ENCODE measurements at places on chromosomes 4 and X. TPM values are rescaled to one million over a fixed set of nuclear protein-coding genes. Genes with fewer than 3 reads are reported as not detected.

Gene HPSE
- total RNA-seq: 3.7 TPM

DNA sequence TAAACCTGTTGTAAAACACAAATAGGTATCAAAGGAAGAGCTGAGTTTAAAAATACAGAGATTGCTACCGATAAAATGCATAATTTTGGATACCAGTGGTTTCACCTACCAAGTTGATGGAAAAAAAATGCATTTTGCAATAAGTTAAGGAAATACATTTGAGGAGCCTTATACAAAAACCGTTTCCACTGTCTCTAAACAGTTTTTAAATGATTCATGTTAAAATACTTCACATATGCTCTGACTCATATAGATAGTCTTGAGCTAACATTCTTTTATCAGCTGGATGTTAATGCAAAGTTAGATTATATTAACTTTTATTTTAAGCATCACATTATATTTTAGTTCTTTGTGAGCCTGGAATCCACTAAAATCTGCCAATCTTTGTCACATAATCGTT, 50.6 kb upstream of the ANKRD17 start:
- H3K27ac ChIP-seq: no peak overlapping the region
- H3K4me3 ChIP-seq: no peak overlapping the region
- H3K36me3 ChIP-seq: no peaks in the 10 kb centered on the region

GRCh38 chr4:1210971-1211370, 38.0 kb downstream of the CTBP1 start:
- H3K4me3 ChIP-seq: no peak overlapping the region
- H3K4me1 ChIP-seq: no peaks in the 10 kb centered on the region
- no peak overlapping the region for H3K27ac ChIP-seq
- no peaks in the 10 kb centered on the region for H3K27me3 ChIP-seq

DNA sequence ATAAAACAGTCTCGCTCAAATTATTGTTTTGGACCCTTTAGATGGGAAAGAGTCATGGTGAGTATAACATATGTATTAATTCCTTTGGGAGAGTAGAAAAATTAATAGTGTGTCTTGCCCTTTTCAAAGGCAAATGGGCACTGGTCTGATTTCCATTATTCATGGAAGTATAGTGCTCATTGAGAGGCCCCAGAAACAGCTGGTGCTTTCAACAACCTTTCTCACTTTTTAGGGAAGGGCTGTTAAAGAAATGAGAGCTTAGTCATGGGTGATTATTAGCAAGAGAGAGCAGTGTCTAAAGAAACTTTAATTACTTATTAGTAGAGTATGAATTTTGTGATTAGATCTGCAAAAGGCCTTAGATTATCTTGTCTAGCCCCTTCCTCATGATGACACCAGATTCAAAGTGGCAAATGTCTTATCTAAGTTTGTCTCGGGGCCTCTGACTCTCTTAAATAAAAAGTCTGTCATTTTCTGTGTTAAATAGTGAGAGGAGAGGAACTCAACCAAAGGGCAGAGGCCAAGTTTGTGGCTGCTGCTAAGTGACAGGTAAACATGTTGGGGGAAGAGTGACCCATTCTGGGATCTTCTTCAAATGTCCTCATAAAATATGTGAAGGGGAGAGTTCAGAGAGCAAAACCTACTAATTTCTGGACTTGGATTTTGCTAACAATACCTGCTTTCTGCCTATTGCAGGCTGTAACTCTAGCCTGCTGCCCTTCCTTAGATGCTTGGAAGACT, 110.6 kb downstream of the REPS2 start:
- no peaks in the 10 kb centered on the region for H3K27me3 ChIP-seq
- no peak overlapping the region for H3K4me3 ChIP-seq
- H3K36me3 ChIP-seq: no peaks in the 10 kb centered on the region
- H3K4me1 ChIP-seq: no peaks in the 10 kb centered on the region
- no peak overlapping the region for H3K27ac ChIP-seq
- no peak for DNase-seq

- no peak overlapping the region for H3K4me3 ChIP-seq
- DNase-seq: peak; percentile 54
- H3K27ac ChIP-seq: no peak overlapping the region
- no peaks in the 10 kb centered on the region for H3K36me3 ChIP-seq
- H3K27me3 ChIP-seq: no peaks in the 10 kb centered on the region
- H3K4me1 ChIP-seq: no peaks in the 10 kb centered on the region
These were observed 81.2 kb downstream of the ABLIM2 start for GRCh38 chr4:8077181-8078108.

DNA sequence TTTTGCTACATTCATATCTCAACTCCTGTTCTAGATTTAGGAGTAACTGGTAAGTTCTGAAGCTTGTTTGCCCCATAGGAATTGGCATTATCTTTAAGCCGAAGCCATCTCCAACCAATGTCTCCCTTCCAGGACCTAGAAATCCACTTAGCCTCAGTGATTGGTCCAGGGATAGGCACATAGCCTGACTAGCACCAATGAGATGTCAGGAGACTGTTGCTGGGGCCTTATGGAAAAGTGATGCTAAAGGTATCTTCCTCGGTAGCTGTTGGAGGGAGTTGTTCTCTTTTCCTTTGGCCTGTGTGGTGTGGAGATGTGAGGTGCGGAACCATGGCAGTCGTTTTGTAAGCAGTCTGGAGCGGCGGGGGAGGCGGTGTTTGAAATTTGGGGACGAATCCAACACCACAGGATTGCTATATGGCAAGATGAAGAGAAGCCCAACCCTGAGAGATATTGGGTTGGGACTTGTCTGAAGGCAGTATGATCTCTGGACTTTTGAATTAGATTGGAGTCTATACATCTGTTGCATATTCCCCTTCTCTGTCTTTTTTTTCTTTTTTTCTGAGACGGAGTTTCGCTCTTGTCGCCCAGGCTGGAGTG, 109.8 kb upstream of the ATP6AP2 start:
- DNase-seq: no peak
- no peaks in the 10 kb centered on the region for H3K27me3 ChIP-seq
- no peaks in the 10 kb centered on the region for H3K4me1 ChIP-seq
- H3K4me3 ChIP-seq: no peak overlapping the region
- H3K36me3 ChIP-seq: no peaks in the 10 kb centered on the region

- no peaks in the 10 kb centered on the region for H3K36me3 ChIP-seq
- H3K4me1 ChIP-seq: no peaks in the 10 kb centered on the region
- no peak for DNase-seq
- H3K27ac ChIP-seq: no peak overlapping the region
- H3K4me3 ChIP-seq: no peak overlapping the region
- no peaks in the 10 kb centered on the region for H3K27me3 ChIP-seq
These were observed 4.6 kb upstream of the CDKL2 start for GRCh38 chr4:75634951-75635350.

Gene TCEAL6
- 0.55 TPM for total RNA-seq

Gene NUP62CL
- 0.96 TPM for total RNA-seq

DNA sequence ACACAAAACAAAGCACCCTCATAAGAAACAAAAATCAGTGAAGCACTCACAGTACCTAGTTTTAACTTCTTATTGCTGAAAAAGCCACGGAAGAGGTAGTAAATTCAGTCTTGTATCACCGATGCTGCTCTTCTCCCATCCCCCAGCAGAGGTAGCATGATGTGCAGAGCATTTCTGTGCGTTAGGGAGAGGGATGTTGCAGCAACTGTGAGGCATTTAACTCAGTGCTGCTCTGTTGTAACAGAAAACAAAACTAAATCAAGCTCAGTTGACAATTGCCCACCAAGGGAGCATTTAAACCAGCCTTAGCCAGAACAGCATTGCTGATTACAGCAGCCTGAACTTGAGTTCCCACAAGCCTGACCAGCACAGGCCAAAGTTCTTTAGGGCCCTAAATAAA, 1279.7 kb upstream of the ADGRL3 start:
- H3K27ac ChIP-seq: no peak overlapping the region
- no peaks in the 10 kb centered on the region for H3K27me3 ChIP-seq
- no peak overlapping the region for H3K4me3 ChIP-seq
- no peaks in the 10 kb centered on the region for H3K4me1 ChIP-seq
- H3K36me3 ChIP-seq: no peaks in the 10 kb centered on the region

- H3K4me1 ChIP-seq: peaks cover 6% of the 10 kb centered on the region
These were observed 90.9 kb downstream of the ZNF827 start for GRCh38 chr4:145847764-145848163.

Gene NPY1R
- total RNA-seq: 56.4 TPM

- H3K4me1 ChIP-seq: no peaks in the 10 kb centered on the region
- H3K27ac ChIP-seq: no peak overlapping the region
- no peak overlapping the region for H3K4me3 ChIP-seq
- no peaks in the 10 kb centered on the region for H3K27me3 ChIP-seq
- no peaks in the 10 kb centered on the region for H3K36me3 ChIP-seq
These were observed 19.6 kb downstream of the CLCN4 start for GRCh38 chrX:10176121-10177003.

- DNase-seq: no peak
- H3K4me3 ChIP-seq: no peak overlapping the region
- H3K27me3 ChIP-seq: no peaks in the 10 kb centered on the region
- no peaks in the 10 kb centered on the region for H3K4me1 ChIP-seq
These were observed 137.1 kb downstream of the RELL1 start for GRCh38 chr4:37549041-37549440.

Gene RNF212
- total RNA-seq: 1.3 TPM
